Fibroblast of the conjunctiva (primary cell): ENCODE measurements at places on chromosomes 2 and 18.

DNA sequence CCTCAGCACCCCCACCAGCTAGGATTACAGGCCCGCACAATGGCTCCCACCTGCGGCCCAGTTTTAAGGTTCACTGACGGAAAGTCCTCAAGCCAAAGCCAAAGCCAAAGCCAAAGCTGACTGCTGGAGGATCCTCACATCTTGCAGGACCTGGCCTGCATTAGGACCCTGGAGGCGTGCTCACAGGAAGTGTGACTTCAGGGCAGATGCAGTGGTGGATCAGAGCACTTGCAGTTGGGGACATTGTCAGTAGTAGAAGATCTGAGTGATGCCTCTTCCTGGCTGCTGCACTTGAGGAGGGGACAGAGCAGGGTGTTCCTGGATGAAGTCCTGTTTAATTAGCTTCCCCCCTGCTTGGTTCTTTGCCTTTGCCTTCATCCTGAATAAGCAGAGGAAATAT, 69.0 kb upstream of the ALPP start:
- DNase-seq, result no peak

- DNase-seq, result no peak
Observed at GRCh38 chr2:108169982-108170625, 69.7 kb upstream of the SULT1C3 start.

- DNase-seq, result no peak
Observed at GRCh38 chr2:195392446-195393336, 264.3 kb upstream of the SLC39A10 start.

- DNase-seq, result no peak
Observed at GRCh38 chr2:181264001-181264400, 193.2 kb upstream of the ITGA4 start.

- peak; percentile 56 for DNase-seq
Observed at GRCh38 chr2:159614534-159615366, 1.6 kb downstream of the BAZ2B start.

- DNase-seq, result no peak
Observed at GRCh38 chr2:75560022-75560767, 544 bp downstream of the EVA1A start.

DNA sequence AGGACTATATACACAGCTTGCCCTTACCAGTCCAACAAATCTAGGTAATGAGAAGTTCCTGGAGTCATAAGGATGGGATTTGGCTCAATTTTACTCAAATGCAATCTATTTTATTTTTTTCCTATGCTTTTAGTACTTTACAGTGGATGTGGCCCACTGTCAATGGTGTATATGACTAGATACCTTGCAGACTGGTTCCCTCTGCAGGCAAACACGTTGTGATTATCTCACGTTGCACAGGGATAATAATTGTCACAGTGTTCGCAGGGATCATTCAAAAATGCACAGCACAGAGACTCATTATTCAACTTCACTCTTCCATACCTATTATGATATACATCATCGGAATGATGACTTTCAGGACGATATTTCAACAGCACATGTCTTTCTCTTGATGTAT, 359.7 kb downstream of the MBD2 start:
- DNase-seq, result no peak

- DNase-seq, result no peak
Observed at GRCh38 chr2:154495455-154495868, 203.0 kb upstream of the KCNJ3 start.

- no peak for DNase-seq
Observed at GRCh38 chr2:16978301-16978700, 312.7 kb upstream of the CYRIA start.

DNA sequence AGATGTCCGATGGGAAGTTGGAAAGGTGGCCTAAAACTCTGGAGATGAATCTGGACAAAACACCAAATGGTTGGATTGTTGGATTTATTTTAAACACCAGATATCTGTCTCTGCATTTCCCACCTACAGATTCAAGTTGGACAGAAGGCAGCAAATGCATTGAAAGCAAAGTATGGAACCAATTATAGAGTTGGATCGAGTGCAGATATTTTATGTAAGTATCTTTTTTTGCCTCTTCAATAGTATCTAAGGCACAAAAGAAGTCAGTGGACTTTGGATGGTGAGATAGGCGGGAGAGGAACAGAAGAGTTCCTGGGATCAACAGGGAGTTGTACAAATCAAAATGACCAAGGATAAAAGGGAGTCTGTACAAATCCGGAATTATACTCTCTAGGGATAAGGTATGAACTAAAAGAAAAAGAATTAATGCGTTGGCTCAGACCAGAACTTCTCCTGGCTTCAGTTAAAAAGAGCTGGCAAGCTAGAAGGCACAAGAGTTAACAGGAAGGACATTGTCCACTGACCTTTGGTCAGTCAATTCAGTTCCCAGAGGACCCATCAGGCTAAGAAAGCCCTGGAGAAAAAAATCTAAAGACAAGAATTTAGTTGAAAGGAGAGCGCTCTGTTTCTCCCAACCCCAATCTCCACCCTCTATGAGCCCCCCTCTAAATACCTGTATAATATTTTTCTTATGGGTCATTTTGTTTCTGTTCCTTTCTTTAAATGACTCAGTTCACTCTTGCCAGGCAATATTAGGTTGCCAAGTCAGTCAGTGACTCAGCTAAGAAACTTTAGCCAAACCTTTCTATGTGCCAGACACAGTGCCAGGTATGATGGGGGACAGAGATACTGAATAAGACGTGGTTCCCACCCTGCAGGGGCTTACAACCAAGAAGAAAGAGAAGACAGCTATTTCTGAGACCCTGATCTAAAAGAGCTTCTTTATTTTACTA, 29.1 kb downstream of the CPO start:
- no peak for DNase-seq

DNA sequence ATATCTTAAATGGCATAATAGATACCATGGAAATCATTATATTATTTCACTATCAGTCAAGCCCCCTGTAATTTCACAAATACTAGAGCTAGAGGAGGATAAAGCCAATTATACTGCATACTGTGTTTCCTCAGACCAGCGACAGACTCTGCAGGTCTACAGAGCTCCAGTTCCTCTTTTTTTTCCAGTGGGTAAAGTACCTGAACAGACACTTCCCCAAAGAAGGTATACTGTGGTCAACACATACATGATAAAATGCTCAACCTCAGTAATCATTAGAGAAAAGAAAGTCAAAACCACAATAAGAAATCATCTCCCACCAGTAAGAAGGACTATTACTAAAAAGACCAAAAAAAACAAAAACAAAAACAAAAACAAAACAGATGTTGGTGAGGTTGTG, 44.6 kb downstream of the SCN7A start:
- DNase-seq, result no peak

- no peak for DNase-seq
Observed at GRCh38 chr2:217992061-217992460, 10.7 kb downstream of the TNS1 start.

- DNase-seq, result no peak
Observed at GRCh38 chr2:225165052-225165451, 122.8 kb upstream of the DOCK10 start.

- DNase-seq, result peak; percentile 64
Observed at GRCh38 chr2:219736209-219736608, 108.8 kb downstream of the SLC4A3 start.

DNA sequence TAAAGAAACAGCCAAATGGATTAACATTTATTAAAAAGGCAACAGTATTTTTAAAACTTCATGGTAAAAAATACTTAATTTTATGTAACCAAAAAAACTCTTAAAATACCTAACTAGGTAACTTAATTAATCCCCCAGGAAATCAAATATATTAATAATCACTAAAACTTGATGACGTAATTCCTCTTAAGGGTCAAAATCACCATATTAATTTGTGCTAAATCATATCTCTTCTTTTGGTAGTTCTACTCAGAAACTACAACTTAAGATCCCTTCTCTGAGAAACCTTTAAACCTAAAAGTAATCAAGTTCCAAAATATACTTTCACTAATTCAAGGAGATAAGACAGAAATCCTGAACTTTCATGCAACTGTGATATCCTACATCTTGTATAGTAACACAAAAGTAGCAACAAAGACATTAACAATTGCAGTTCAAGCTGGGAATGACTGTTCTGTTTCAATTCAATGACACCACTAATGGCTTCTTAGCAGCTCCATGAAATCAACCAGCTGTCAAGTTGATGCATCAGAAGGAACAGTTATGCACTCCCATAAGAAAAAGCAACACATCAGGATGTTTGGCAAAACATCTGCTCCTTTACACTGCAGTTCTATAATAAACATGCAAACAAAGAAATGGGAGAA, 4.0 kb downstream of the BAZ2B start:
- no peak for DNase-seq

GRCh38 chr18:49013291-49013691, 62.5 kb upstream of the SMAD7 start:
- no peak for DNase-seq
